ENCODE measurements at places on chromosomes 3 and 15. TPM values are rescaled to one million over a fixed set of nuclear protein-coding genes. Genes with fewer than 3 reads are reported as not detected.

DNA sequence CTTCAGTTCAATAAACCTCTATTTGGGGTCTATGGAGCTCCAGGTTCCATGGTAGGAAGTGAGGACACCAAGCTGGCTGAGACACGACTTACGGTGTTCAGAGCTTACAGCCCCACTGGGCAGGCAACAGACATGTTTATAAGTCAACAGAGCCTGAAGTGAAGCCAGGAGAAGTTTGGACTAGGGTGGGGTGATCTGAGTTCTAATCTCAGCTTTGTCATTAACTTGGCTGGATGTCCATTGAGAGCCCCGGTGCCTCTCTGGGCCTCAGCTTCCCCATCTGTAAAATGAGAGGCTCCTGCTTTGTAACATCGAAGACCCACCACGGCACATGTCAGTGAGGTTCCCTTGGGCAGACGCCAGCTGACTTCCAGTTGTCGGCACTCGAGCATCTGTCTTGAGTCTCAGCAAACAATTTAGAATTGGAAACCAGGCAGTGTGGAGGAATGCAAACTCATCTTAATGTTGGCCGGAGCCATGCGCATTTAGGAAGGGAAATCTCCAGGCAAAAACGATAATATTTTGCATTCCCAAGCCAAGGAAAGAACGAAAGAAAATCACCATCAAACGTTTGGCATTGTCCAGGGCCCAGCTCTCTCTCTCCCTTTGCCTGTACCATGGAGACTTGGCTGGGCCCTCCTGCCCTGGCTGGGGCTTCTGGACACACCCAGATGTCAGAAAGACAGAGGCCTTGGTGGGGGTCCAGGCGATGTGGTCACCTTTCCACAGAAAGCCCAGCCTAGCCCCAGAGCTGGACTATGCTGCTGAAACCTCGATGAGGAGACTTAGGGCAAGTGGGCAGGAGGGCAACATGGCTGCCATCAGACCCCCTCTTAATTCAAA, 18.4 kb downstream of the ITGA11 start:
- peak; percentile 74 for DNase-seq

DNA sequence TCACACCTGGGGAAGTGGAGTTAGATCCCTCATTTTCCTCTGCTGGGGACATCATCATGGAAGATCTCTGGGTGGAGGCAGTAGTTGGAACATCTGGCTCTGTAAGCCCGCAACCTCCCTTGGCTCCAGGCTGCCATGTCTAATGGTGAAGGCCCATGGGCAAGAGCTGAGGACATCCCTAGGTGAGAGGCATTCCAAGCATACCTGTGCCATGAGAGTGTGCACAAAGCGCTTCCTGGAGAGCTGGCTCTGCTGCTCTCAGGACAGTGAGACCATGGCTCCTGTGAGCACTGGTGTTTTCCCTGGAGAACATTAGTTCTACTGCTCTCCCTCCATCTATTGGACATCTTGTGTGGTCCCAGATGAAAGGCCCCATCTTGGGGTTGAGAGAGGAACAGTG, 7.7 kb downstream of the MAPKAPK3 start:
- DNase-seq, result no peak

DNA sequence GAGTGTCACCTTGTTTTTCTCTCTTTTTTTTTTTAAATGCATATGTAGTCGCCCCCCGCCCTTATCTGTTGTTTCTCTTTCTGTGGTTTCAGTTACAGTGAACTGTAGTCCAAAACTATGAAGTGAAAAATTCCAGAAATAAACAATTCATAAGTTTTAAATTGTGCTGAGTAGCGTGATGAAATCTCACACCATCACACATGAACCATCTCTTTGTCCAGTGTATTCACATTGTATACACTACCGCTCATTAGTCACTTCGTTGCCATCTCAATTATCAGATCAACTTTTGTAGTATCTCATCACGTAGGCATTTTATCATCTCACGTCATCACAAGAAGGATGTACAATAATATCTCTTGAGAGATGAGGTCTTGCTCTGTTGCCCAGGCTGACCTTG, 62.5 kb upstream of the MLF1 start:
- DNase-seq, result peak; percentile 15

- no peak for DNase-seq
Observed at GRCh38 chr3:112629425-112629824, 11.5 kb downstream of the CCDC80 start.

GRCh38 chr3:144482876-144483275, 511.3 kb downstream of the DIPK2A start:
- DNase-seq, result no peak

- DNase-seq, result peak; percentile 24
Observed at GRCh38 chr3:32147933-32148332, 41.5 kb downstream of the GPD1L start.

DNA sequence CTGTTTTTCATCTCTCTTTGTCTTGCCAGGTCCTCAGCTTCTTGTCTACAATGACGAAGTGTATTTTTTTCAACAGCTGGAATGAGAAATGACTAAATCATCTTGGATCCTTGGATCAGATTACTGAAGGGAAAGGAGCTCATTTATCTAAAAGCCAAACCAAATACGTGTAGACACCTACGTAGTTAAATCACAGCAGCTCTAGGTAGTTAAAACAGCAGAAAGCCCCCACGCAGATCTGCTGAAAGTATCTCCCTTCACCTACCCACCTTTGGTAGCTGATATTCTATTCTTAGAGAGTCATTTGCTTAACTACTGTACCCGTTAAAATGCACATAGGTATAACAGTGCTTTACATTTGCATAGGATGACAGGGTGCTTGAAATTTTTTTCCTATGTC, 105.5 kb upstream of the WNT5A start:
- no peak for DNase-seq

GRCh38 chr15:101113114-101114005, 138.5 kb downstream of the CHSY1 start:
- DNase-seq, result no peak

GRCh38 chr3:41224120-41224806, 25.0 kb downstream of the CTNNB1 start:
- DNase-seq, result no peak

DNA sequence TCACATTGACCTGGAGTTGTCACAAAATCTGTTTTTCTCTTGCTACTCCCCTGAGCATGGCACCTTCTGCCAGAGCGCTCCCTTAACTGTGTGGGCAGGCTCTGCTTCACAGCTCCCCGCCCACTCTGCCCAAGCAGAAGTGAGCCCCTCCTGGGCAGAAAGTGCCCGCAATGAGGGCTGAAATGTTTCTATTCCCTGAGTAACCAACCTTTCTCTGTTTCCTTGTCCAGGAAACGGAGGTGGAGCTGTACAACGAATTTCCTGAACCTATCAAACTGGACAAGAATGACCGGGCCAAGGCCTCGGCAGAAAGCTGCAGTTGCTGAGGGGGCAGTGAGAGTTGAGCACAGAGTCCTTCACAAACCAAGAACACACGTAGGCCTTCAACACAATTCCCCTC, 66.3 kb upstream of the ACAD9 start:
- no peak for DNase-seq

DNA sequence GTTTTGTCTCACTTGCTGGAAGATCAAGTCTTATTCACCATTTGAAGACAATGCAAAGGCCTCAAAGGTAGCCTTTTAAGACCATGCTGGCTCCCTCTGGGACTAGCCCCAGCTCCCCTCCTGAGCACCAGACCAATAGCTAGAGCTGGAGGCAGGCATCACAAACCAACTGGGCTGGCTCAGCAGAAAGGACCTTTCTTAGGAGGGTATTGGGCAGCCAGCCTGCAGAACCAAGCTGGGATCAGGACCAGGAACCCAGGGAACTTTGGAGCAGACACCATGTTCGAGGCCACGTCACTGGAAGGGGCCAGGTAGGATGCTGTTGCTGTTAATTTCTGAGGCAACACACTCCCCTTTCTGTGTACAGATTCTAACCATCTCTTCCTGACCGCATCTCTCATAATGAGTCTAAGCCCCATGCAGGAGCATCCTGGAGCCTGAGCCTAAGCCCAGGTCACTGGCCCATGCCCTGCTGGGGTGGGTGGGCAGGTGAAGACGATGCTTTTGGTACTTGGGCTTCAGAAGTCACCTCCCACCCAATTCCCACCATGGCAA, 81.4 kb upstream of the KLF13 start:
- no peak for DNase-seq

DNA sequence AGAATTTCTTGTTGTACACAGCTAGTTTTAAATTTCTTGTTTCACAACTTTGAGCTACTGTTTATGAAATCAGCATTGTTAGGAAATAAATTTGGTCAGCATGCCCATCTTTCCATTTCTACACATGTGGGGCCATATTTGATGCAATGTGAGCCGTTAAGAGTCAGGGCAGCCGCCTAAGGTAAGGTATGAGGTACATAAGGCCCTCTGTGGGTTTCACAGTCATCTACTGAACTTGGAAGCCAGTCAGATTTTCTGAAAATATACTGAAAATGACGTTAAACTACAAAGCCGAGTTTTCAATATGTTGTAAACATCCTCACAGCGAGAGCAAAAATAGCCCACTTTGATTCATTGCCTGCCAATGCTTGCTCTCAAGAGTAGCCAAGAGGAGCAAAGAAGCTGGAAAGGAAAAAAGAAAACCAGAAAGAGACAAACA, 94.7 kb upstream of the PDZRN3 start:
- DNase-seq, result peak; percentile 93

- no peak for DNase-seq
Observed at GRCh38 chr15:78012643-78013077, 64.9 kb downstream of the TBC1D2B start.

DNA sequence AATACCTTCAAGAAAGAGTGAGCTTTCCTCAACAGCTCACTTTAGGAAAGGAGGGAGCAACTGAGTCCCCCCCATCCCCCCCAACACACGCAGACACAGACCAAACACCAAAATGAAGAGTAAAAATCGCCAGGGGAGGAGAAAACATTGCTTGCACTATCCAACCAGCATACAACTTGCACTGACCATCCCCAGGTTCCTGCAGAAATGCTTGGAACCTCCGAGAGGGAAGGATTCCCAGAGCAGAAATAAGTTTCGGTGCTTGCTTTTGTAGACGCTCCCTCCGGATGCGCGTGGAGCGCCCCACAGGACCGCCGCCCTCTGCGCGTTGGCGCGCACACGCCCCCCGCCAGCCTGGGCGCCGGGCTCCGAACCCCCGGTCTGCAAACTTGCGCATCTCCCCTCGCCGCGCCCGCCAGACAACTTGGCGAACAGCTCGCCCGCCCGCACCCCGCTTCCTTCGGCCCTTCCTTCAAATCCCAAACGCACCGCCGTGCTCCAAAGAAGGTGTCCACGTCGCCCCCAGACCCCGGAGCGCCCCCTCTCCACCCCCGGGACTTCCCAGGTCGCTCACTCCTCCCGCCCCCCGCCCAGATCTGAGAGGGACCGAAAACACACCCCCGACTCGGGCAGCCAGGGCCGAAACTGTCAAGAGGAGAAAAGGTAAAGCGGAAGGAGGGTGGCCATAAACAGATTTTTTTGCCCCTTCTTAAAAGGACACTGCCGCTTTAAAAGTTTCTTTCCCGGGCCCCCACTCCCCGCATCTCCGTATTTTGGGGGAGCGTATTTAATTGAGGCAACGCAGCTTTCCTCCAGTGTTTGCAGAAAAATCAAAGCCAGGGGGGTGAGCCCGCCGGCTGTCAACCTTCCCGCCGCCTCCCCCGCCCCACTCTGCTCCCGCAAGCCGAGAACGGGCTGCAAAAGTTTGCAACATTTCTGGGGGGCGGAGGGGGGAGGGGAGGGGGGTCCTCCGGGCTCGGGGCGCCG, 859 bp downstream of the RORA start:
- peak; percentile 51 for DNase-seq

DNA sequence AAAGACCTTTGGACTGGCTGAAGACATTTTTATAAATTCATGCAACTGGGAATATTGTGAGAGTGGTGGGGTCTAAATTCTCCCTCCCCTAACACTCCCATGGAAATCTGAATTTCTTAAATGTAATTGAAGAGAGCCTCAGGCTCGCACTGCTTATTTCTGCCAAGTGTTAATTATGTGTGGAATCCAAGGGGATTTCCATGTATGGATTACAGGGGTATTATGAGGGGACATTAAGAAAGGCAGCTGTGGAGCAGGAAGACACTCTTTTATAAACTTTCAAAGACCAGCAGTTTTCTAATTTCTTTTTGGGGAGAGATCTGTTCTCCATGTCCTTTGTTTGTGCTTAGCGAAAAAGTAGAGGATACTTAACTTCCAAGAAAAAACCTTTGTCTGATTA, 152.1 kb upstream of the TBL1XR1 start:
- DNase-seq, result no peak

GRCh38 chr3:78642226-78643035, 1125.4 kb downstream of the ROBO1 start:
- DNase-seq, result no peak

DNA sequence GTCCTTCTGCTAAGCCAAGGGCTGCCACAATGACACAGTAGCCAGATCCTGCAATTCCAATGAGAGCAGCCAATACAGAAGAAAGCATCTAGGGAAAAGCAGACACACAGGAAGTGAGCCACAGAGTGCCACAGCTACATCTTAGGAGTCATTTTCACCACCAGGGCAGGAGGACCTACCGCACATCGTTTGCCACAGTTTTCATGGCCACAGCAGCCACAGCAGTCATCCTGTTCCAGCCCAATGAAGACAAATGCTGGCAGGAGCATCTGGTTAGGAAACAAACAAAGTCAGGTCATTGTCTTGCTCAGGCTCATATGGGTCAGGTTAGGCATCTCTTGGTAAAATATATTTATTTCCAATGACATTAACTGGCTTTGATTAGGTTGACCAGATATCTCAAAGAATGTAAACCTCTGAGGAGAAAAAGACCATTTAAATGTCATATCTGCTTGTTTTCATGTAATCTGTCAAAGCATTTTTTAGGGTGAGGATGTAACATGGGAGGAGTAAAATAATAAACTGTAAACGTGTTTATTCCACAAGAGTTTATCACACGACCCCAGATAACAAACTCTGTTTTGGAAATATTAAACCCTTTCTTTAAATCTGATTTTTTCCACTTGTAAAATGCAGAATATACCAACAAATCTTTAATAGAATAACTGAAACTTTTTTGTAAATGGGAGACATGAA, 1.8 kb downstream of the TM4SF1 start:
- DNase-seq, result no peak

- peak; percentile 24 for DNase-seq
Observed at GRCh38 chr3:21989341-21990042, 238.5 kb upstream of the ZNF385D start.

- no peak for DNase-seq
Observed at GRCh38 chr15:26242565-26243071, 379.5 kb upstream of the ATP10A start.

Gene ALDH1A2
- 3.6 TPM for polyA plus RNA-seq

Gene CPLX3
- polyA plus RNA-seq, result 0.10 TPM

Gene MME
- 9.2 TPM for polyA plus RNA-seq

Gene MB21D2
- polyA plus RNA-seq, result 2.8 TPM

Gene VGLL3
- 7.4 TPM for polyA plus RNA-seq

Gene FBXL22
- 0.91 TPM for polyA plus RNA-seq

Gene GRAMD2A
- polyA plus RNA-seq, result 8.4 TPM

Gene ARGFX
- polyA plus RNA-seq, result not detected

Gene COLQ
- 1.0 TPM for polyA plus RNA-seq

Gene KIF7
- polyA plus RNA-seq, result 1.8 TPM

Data from lung (tissue), 17 donors.